ENCODE measurements at places on chromosomes 3 and 15.
A peak's percentile ranks its signal among the peaks of the same experiment; 100 is the strongest.

DNA sequence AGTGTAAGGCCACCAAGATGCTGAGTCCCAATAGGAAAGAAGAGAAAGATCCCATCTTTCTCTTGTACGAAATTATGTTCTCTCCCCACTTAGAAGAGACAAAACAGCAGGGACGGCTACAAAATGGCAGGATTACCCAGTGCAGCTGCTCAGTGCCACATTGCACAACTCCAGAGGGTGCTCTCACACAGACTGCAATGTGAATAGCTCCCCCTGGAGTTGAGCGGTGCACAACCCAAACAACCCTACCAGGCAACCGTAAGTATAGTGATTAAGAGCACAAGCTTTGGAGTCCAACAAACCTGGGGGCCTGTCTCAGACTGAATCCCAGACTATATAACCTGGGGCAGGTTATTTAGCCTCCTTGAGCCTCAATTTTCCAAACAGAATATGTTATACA is 3.1 kb upstream of the BHLHE40 start:
- no peak overlapping the region for H3K27ac ChIP-seq
- H3K36me3 ChIP-seq = no peaks in the 10 kb centered on the region
- peaks cover 8% of the 10 kb centered on the region for H3K4me1 ChIP-seq

- no peaks in the 10 kb centered on the region for H3K4me1 ChIP-seq
- no peak overlapping the region for H3K27ac ChIP-seq
- H3K27me3 ChIP-seq = no peaks in the 10 kb centered on the region
- no peaks in the 10 kb centered on the region for H3K36me3 ChIP-seq
- DNase-seq = no peak
These were observed 57.2 kb downstream of the IL16 start for GRCh38 chr15:81253846-81254245.

DNA sequence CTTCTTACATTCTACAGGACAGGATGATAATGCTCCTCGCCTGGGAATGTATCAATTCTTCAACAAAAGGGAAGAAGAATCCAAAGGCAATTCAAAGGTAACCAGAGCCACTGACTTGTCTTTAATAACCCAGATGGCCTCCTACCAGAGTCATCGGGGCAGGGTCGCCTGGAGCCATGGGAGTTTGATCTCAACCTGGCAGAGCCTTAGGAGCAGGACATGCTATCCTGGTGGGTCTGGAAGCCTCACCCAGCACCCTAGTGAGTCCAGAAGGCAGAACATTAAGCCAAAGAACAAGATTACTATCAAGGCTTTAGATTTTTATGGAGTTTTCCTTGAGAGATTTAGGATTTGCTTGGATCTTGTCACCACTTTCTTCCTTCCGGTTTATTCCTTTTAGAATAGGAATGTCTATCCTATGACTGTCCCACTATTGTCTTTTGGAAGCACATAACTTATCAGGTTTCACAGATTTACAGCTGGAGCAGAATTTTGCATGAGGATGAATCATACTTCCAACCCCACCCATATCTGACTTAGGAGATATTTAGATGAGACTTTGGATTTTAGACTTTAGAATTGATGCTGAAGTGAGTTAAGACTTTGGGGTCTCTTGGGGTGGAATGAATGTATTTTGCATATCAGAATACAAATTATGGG is 330.3 kb upstream of the GOLIM4 start:
- H3K36me3 ChIP-seq = no peaks in the 10 kb centered on the region
- no peak for DNase-seq
- no peak overlapping the region for H3K27ac ChIP-seq
- H3K27me3 ChIP-seq = no peaks in the 10 kb centered on the region
- no peak overlapping the region for H3K4me3 ChIP-seq
- no peaks in the 10 kb centered on the region for H3K4me1 ChIP-seq

- no peak overlapping the region for H3K4me3 ChIP-seq
- H3K27ac ChIP-seq = no peak overlapping the region
- H3K36me3 ChIP-seq = no peaks in the 10 kb centered on the region
- H3K27me3 ChIP-seq = no peaks in the 10 kb centered on the region
- no peaks in the 10 kb centered on the region for H3K4me1 ChIP-seq
These were observed 29.3 kb downstream of the EPHA6 start for GRCh38 chr3:96843505-96844203.

DNA sequence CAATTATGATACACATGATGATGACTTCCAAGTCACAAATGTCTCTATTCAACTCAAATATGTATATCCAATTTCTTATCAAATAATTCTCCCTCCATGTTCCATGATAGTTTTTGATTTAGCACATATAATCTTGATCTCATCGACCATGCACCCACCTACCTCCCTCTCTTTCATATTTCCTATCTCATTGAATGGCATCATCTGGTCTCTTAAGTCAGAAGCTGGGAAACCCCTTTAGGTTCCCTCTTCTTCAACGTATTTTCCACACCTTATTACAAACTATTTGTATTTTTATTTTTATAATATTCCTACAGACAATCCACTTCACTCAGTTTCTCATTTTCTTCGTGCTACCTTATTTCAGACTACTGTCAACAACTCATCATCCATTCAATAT is 56.9 kb upstream of the DPH6 start:
- H3K27ac ChIP-seq = no peak overlapping the region
- no peak overlapping the region for H3K4me3 ChIP-seq
- H3K4me1 ChIP-seq = no peaks in the 10 kb centered on the region
- no peaks in the 10 kb centered on the region for H3K27me3 ChIP-seq
- H3K36me3 ChIP-seq = no peaks in the 10 kb centered on the region
- no peak for DNase-seq

DNA sequence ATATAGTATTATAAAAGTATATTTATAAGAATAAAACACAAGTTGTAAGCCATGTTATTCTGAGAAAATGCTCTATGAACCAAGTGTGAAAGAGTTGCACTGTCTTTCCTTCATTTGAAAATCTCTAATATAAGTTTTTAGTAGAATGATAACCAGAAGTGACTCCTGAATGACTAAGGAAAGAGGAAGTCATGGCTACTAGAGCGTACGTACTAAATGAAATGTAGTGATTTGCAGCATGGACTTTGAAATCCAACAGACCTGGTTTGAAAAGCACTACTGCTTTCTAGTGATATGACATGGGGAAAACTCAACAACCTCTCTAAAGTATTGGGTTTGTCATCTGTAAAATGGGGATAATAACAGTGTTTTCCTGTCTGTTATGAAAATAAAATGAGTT is 10.3 kb upstream of the DNAJC13 start:
- H3K27me3 ChIP-seq = no peaks in the 10 kb centered on the region
- DNase-seq = no peak
- no peaks in the 10 kb centered on the region for H3K4me1 ChIP-seq

- no peak overlapping the region for H3K27ac ChIP-seq
- no peaks in the 10 kb centered on the region for H3K27me3 ChIP-seq
- no peaks in the 10 kb centered on the region for H3K36me3 ChIP-seq
- no peak for DNase-seq
- no peak overlapping the region for H3K4me3 ChIP-seq
These were observed 297.6 kb downstream of the TBC1D5 start for GRCh38 chr3:17444865-17445264.

GRCh38 chr15:52496776-52497470 is 31.8 kb downstream of the MYO5A start:
- H3K4me1 ChIP-seq = no peaks in the 10 kb centered on the region
- no peaks in the 10 kb centered on the region for H3K27me3 ChIP-seq
- DNase-seq = no peak
- H3K4me3 ChIP-seq = no peak overlapping the region
- no peaks in the 10 kb centered on the region for H3K36me3 ChIP-seq

DNA sequence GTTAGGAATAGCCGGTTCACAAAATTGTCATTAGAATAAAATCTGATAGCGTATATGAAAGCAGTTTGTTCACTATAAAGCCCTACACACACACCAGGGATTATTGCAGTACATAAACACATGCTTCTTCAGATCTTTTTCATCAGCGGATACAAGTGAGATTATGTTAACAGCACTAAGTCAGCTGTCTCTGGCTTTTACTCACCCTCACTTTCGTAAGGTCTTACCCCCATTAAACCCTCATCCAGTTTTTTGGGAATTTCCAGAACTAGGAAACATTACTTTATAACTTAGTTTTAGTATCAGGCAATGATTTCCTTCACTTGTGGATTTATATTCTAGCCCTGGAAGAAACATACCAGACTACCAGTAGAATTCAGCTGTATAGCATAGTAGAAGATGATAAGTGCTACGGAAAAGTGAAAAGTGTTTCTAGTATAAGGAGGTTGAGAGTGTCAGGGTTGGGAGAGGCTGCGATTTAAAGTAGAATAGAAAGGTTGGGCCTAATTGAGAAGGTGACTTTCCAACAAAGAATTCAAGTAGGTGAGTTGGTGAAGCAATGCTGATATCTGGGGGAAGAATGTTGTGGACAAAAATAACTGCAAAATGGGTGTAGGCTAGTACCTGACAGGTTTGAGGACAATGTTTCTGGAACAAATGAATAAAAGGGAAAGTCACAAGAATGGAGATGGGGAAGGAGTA is 22.7 kb downstream of the TMEM207 start:
- no peaks in the 10 kb centered on the region for H3K36me3 ChIP-seq
- no peaks in the 10 kb centered on the region for H3K27me3 ChIP-seq
- no peak overlapping the region for H3K27ac ChIP-seq
- no peak overlapping the region for H3K4me3 ChIP-seq

DNA sequence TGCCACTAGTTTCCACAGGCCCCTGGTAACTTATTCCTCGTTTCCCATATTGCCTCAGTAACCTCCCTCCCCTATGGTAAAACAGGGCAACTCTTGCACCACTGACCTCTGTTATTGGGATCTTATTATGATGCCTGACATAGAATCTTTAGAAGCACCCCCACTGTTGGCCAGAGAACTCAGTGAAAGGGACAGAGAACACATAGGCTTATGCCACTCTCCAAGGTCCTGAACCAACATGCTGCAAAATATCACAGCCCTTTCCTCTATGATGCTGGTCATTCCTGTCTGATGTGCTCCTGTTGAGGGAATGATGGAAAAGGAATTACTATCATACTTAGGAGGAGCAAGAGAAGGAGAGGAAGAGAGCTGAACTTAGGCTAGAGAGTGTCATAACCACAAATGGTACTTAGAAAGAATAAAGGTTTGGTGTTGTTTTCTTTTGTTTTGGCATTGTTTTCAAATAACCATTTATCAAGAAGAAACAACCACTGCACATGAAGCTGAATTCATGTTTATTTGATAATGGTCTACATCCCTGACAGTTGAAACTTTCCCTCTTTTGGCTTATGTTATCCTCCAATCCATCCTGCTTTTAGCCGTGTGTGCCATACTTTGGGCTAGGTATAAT is 330.2 kb downstream of the EPHB1 start:
- H3K4me1 ChIP-seq = no peaks in the 10 kb centered on the region
- H3K27ac ChIP-seq = no peak overlapping the region
- H3K4me3 ChIP-seq = no peak overlapping the region
- no peaks in the 10 kb centered on the region for H3K27me3 ChIP-seq
- H3K36me3 ChIP-seq = no peaks in the 10 kb centered on the region

DNA sequence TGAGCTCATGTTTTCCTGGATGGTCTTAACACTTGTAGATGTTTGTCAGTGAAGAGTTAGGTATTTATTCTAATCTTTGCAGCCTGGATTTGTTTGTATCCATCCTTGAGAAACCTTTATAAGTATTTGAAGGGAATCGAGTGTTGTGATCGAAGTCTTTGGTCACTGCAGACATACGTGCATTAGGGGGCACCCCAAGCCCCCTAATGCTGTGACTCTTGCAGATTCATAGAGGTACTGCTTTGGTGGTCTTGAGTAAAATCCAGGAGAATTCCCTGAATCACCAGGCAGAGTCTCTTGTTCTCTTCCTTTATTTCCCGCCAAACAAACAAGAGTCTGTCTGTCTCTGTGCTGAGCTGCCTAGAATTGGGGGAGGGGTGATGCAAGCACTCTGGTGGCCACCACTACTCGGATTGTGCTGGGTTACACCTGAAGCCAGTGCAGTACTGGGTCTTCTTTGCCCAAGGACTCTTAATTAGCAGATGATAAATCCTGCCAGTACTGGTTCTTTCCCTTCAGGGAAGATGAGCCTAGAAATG is 170.5 kb upstream of the POU1F1 start:
- H3K27ac ChIP-seq = no peak overlapping the region
- H3K4me1 ChIP-seq = no peaks in the 10 kb centered on the region
- no peak for DNase-seq
- no peak overlapping the region for H3K4me3 ChIP-seq
- no peaks in the 10 kb centered on the region for H3K27me3 ChIP-seq

- no peaks in the 10 kb centered on the region for H3K36me3 ChIP-seq
- H3K4me3 ChIP-seq = no peak overlapping the region
- no peak for DNase-seq
- no peak overlapping the region for H3K27ac ChIP-seq
- H3K27me3 ChIP-seq = no peaks in the 10 kb centered on the region
These were observed 30.8 kb downstream of the SH3GL3 start for GRCh38 chr15:83477808-83478537.

- no peaks in the 10 kb centered on the region for H3K36me3 ChIP-seq
- DNase-seq = peak; percentile 59
- no peak overlapping the region for H3K27ac ChIP-seq
- H3K4me1 ChIP-seq = peaks cover 17% of the 10 kb centered on the region
- peaks cover 23% of the 10 kb centered on the region for H3K27me3 ChIP-seq
- no peak overlapping the region for H3K4me3 ChIP-seq
These were observed 36.3 kb downstream of the CHST14 start for GRCh38 chr15:40506964-40507571.

DNA sequence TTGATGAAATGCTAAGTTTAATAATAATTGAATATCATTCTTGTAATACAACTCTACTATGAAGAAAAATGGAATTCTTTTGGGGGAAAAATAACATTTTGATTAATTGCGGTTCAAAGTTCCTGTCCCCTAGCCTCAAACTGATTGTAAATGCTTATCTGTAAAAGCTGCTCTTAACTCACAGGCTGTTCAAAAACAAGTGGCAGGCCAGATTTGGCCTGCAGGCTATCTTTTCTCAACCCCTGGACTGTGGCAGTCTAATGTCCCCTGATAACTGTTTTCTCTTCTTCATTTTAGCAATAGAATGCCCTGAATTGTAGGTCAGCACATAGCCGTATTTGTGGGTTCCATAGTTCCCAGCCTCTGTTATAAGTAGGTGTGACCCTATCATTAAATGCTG is 23.5 kb upstream of the SAMMSON start:
- DNase-seq = no peak
- no peak overlapping the region for H3K4me3 ChIP-seq
- H3K27me3 ChIP-seq = no peaks in the 10 kb centered on the region
- H3K27ac ChIP-seq = no peak overlapping the region
- no peaks in the 10 kb centered on the region for H3K4me1 ChIP-seq
- no peaks in the 10 kb centered on the region for H3K36me3 ChIP-seq

- no peaks in the 10 kb centered on the region for H3K27me3 ChIP-seq
- H3K27ac ChIP-seq = no peak overlapping the region
- H3K4me3 ChIP-seq = no peak overlapping the region
- H3K4me1 ChIP-seq = no peaks in the 10 kb centered on the region
- H3K36me3 ChIP-seq = no peaks in the 10 kb centered on the region
These were observed 85.2 kb upstream of the PRR23C start for GRCh38 chr3:139129892-139130291.

DNA sequence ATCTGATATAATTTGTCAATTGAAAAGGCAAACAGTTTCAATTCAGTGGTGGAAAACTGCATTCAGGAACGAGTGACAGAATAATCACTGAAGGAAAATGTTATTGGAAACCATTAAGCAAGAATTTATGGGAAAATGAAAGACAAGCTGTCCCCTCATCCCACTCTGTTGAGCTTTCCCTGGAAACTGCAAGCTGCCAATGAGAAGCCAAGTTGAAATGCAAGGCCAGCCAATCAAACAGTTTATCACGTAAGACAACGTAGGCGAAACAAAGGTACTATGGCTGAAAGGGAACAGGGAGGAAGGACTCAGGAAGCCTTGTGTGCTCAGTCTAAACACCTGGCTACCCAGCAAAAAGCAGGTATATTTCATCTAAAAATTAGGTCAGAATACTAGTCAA is 187.9 kb upstream of the ATP10A start:
- no peak for DNase-seq
- no peaks in the 10 kb centered on the region for H3K27me3 ChIP-seq
- H3K4me3 ChIP-seq = no peak overlapping the region
- no peaks in the 10 kb centered on the region for H3K36me3 ChIP-seq
- no peak overlapping the region for H3K27ac ChIP-seq

All from thymus (tissue), 14 donors.